CD4-positive, CD25-positive, alpha-beta regulatory T cell (primary cell): ENCODE measurements at places on chromosomes 5 and 9.
A peak's percentile ranks its signal among the peaks of the same experiment; 100 is the strongest.

DNA sequence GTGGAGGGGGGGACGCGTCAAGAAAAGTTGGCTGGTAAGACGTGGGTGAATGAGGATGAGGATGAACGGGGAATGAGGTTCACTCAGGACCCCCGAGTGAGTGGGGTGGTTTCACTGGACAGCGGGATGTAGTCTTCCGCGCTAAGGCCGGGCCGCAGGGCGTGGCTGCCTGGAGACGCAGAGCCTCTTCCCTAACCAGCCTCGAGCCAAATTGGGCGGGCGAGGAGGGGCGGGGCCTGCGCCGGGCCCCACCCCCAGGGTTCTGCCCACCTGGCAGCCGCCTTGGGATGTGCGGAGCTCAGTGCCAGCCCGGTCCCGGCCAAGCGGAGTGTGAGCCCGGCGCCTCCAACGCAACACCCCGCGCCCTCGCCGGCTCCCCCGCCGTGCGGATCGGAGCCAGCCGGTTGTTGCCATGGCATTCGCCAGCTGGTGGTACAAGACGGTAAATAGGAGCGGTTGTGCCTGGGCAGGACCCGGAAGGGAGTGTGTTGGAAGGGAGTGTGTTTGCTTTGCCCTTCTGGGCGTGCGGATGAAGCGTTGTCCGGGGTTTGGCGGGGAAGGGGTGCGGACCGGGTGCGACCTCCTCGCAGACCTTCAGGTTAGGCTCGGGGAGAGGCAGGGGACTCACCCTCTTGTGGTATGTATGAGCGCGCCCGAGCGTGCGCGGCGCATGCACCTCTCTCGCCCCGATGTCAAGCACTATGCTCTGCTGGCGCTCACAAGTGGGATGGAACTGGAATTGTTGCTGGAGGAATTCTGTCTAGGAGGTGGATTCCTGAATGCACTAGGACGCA, 746 bp downstream of the CAST start:
- DNase-seq = peak; percentile 83

GRCh38 chr9:15509931-15510788, 610 bp downstream of the PSIP1 start:
- DNase-seq = peak; percentile 74

DNA sequence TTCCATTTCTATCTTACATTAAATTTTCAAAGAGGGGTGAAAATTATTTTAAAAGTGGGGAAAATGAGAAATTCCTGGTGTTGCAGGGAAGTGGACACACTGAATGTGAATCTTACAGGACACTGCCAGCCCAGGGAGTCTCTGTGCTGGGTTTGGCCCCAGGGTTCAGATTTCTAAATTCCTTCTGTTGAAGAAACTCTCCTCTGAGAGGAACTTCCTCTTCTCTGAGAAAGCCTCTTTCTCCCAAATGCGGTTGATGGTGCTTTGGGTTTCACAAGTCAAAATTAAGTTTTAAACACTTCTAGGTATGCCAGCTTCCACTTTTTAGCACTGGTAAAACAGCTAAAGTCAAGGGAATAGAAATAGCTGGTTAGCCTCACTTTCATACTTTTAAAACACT, 317.9 kb upstream of the ITGA1 start:
- DNase-seq = no peak

GRCh38 chr9:26112724-26113123, 434.5 kb upstream of the TUSC1 start:
- no peak for DNase-seq

DNA sequence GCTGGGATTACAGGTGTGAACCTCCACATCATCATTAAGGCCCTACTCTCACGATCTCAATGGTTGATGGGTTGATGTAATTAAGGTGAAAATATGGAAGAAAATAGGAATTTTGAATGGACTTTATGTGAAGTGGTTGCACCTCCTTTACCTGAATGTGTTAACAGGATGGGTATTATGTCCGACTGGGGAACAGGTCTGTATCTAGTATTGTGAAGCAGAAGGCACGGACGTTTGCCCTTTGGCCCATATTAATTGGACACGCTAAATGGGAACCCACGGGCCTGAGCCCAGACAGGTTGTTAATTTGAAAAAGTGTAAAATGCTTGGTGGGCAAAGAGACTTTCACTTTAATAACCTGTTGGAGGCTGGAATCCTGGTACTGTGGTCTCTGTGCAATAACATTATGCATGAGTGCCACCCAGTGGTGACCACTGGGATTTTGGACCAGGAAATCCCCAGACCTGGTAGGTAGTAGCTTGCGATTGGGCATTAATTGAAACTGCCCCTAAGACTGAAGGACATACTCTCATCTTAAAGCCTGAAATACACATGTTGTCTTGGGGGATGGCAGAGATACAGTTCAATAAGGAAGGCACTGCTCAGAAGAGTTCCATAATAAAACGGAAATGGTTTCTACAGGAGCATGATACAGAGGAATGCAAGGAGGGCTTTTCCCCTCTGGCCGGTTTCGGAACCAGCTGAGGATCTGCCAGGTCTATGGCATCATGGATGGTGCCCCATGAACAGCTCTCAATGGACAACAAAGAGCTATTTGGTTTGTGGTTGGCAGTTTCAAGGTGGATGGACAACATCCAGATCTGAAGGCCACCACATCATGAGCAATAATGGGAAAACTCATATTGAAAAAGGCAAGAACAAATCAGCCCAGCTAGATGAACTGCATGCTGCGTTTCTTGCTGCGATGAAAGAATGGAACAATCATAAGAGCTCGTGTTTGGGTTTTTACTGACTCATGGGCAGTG, 26.2 kb upstream of the BICD2 start:
- DNase-seq = peak; percentile 80

- no peak for DNase-seq
Measured at GRCh38 chr5:5683174-5683573, 260.7 kb downstream of the ICE1 start.

GRCh38 chr5:102826629-102827028, 71.5 kb downstream of the PAM start:
- DNase-seq = no peak

DNA sequence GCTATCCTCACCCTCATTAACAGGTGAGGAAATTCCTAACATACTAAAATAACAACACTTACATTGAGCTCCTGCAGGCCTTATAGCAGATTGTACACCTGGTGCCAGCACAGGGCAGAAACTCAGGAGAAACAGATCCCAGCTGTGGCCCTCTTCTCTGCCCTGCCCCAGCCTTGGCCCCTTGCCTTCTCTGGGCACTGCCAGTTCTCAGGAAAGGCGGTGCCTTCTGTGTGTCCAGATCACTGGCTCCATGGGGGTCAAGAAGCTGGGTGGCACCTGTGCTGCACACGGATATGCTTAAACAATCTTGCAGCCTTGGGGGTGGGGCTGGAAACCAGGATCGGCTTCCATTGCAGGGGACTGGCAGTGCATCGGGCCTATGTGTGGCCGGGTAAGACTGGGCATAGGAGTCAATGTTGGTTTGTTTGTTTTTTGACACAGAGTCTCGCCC, 19.3 kb downstream of the KYAT1 start:
- DNase-seq = no peak
